ENCODE measurements at places on chromosomes 2 and 18.

DNA sequence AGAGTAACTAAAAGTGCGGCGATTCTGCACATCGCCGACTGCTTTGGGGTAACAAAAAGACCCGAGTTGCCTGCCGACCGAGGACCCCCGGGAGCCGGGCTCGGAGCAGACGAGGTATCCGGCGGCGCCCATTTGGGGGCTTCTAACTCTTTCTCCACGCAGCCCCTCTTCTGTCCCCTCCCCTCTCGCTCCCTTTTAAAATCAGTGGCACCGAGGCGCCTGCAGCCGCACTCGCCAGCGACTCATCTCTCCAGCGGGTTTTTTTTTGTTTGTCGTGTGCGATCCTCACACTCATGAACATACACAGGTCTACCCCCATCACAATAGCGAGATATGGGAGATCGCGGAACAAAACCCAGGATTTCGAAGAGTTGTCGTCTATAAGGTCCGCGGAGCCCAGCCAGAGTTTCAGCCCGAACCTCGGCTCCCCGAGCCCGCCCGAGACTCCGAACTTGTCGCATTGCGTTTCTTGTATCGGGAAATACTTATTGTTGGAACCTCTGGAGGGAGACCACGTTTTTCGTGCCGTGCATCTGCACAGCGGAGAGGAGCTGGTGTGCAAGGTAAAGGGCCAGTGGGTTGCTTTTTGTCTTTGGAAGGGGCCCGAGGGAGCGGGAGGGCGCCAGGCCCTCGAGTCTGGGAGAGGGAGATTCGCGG lies 1.4 kb downstream of the TRIB2 start:
- no peak for DNase-seq

GRCh38 chr2:145040433-145040832 lies 520.5 kb upstream of the ZEB2 start:
- no peak for DNase-seq

- DNase-seq = no peak
Measured at GRCh38 chr2:74714691-74715080, 60.6 kb downstream of the SEMA4F start.

- no peak for DNase-seq
Measured at GRCh38 chr2:120764991-120765677, 29.5 kb downstream of the GLI2 start.

DNA sequence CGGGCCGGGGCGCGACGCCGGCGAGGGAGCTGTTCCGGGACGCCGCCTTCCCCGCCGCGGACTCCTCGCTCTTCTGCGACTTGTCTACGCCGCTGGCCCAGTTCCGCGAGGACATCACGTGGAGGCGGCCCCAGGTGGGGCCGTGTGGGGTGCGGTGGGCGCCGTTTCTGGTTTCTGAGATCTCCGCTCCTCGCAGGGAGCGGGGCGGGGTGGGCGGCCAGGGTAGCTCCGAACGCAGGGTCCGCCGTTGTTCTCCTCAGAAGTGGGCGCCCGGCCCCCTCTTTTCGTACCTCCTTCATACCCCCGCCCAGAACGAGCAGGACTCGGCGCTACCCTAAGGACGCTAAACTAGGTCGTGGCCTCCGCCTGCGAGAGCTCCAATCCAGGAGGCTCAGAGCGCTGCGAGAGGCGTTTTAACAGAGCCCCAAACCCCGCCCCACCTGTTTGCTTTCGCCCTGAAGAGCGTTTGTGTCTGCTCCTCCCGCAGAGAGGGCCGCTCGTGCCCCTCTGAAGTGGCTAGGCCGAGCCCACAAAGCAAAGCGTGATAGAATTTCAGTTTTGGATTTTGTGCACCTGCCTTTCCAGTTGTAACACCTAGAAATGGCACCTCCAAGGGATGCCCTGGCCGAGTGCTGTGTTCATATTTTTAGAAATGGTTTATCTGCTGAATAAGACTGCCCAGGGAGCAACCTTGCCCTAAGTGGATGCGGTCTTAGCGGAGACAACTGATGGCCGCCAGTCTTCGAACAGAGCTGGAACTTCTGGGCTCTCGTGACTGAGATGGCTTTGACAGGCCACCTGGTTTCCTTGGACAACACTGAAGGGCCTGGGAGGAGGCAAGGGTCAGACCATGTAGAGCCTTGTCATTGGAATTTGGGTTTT lies 626 bp downstream of the CAPN10 start:
- DNase-seq = no peak

DNA sequence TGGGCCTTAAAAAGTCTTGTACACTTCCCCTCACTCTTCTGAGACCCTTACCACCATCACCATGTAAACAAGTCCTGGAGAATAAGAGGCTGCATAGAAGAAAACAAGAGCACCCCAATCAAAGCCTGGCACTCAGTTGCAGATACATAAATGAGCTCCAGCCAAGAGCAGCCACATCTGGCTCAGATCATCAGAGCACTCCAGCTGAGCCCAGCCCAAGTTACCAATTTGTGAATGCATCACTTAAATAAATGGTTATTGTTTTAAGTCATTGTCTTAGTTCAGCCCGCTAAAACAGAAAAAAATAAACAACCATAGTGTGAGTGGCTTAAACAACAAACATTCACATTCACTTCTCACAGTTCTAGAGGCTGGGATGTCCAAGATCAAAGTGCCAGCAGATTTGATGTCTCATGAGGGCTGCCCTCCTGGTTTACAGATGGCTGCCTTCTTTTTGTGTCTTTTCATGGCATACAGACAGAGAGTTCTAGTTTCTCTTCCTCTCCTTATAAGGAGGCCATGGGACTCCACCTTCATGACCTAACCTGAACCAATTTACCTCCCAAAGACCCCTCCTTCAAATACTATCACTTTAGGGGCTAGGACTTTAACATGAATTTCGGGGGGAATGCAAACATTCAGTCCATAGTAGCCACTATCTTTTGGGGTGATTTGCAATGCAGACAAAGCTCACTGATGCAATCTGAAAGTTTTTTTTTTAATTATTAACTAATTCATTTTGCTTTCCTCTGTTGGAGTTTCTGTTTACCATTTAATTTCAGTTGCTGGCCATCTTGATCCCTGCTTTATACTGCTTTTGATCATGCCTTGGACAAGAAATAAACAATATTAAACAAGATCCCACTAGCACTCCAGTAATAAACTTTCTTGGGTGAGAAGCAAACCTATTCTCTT lies 187.5 kb upstream of the ACVR2A start:
- no peak for DNase-seq

GRCh38 chr2:238591732-238592131 lies 165.0 kb downstream of the ASB1 start:
- no peak for DNase-seq

DNA sequence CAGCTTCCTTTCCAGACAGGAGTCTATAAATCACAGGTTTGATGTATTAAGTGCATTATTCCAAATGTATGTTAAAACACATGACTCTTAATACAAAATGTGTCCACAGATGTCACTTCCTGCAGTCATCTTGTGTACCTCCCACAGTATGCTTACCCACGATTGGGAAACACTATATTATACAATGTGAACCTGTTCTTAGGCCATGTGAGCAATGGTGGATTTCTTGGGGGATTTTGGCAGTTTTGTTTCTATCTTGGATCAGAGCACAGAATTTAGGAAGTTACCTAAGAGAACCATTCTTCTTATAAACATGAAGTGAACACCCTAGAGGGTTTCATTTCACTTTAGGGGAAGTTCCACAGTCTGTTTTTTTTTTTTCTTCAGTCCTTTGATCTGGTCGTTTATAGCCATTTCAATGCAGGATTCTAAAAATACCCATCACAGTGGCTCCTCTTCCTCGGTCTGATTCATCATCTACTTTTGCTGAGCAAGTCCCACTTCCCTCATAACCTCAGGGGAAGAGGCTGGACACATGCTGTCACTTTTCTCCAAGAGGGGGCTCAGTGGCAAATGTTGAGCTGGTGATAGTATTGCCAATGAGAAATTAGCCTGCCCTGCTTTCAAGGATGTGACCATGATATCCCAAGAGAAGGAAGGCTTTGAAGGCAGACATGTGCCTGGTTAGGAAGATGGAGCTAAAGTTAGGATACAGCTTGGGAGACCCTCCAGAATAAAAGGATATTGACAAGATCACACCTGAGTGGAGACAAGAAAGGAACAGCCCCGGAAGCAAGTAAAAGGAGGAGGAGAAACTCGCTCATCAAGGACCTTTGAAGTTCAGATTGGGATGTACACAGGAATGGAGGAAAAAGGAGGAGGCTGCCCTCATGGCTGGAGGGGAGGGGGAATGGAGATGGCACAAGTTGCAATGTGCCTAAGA lies 22.6 kb downstream of the PLEK start:
- DNase-seq = no peak

- no peak for DNase-seq
Measured at GRCh38 chr2:33069894-33070651, 123.3 kb downstream of the LTBP1 start.

Measured in substantia nigra (tissue), 51 donors.